ENCODE measurements at places on chromosomes 2 and 18. TPM values are rescaled to one million over a fixed set of nuclear protein-coding genes. Genes with fewer than 3 reads are reported as not detected.

DNA sequence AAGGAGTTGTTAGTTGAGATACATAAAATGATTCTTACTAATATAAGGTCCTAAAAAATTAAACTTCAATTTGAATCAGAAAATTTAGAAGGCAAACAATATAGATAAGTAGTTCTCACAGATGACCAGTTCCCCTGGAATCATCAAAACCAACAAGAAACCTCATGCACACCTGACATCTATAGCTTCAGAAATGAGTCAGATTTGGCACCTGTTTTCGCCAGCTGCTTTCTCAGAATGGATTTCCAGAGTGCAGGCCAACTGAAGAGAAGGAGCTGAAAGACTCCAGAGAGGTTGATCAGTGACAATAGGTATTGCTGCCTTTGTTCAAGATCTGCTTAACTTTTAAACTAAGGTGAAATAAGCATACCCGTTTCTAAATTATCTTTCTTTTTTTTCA lies 192.4 kb downstream of the RDH14 start:
- peak; percentile 48 for DNase-seq

- DNase-seq: no peak
These were observed 156.6 kb downstream of the NR4A2 start for GRCh38 chr2:156175946-156176345.

DNA sequence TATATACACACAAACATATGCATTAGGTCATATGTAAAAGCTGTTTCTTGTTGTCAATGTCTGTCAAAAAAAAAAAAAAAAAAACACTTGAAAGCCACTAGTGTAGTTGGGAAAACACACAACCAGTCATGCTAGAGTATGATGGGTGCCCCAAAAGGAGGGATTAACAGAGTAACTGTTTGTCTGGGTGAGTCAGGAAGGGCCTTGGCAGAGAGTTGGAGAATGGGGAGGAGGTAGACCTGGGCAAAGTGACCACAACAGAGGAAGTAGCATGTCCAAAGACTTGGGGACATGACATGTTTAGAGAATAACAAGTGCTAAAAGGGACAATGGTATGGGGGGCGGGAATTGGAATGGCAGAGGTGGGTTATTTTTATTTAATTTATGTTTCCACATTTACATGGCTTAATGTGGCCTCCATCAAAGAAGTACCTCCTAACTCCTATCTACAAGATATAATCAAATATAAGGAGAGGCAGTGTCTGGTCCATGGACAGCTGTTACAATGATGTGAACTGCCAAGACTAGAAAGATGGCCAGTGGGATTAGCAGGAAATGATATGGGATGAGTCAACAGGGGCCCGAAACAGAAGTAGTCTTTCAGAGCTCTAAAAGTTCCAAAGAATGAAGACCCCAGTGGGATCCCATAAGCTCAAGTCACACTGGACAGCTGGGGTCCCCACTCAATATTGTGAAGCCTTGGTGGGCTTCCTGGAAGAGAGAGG lies 99.9 kb upstream of the ZFP36L2 start:
- no peak for DNase-seq

- peak; percentile 71 for DNase-seq
These were observed 868 bp downstream of the HSBP1L1 start for GRCh38 chr18:79965119-79965902.

GRCh38 chr2:37325625-37326071 lies 1.0 kb upstream of the PRKD3 start:
- DNase-seq: no peak

The INHA gene
- total RNA-seq: 0.52 TPM

The MYO5B gene
- total RNA-seq: 7.2 TPM

The TIMM21 gene
- total RNA-seq: 24.9 TPM

The KRTCAP3 gene
- 1.9 TPM for total RNA-seq

All from astrocyte (in vitro differentiated cells and primary cell).